ENCODE measurements at places on chromosomes 6 and 20.

DNA sequence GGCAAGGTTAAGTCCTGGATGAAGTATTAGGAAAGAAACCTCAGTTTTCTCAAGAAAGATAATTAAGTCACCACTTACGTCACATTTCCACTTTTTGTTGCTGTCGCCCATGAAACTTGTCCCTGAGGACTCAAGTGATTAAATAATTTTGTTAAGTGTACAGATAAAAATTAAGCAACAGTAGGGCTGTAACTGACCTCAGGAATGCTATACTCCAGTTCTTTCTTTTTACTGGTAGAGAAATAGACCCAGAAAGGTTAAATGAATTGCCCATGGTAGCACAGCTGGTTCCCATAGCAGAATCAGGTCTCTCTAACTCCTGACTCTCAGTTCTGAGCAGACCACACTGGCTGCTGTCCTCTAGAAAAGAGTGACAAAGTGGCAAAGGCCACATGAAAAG lies 54.5 kb downstream of the CLIC5 start:
- no peak overlapping the region for H3K27ac ChIP-seq
- no peaks in the 10 kb centered on the region for H3K36me3 ChIP-seq
- no peak for DNase-seq

- peaks cover 6% of the 10 kb centered on the region for H3K27me3 ChIP-seq
- H3K36me3 ChIP-seq: no peaks in the 10 kb centered on the region
- H3K4me1 ChIP-seq: peaks cover 25% of the 10 kb centered on the region
Observed at GRCh38 chr6:52364480-52365166, 2.7 kb downstream of the PAQR8 start.

DNA sequence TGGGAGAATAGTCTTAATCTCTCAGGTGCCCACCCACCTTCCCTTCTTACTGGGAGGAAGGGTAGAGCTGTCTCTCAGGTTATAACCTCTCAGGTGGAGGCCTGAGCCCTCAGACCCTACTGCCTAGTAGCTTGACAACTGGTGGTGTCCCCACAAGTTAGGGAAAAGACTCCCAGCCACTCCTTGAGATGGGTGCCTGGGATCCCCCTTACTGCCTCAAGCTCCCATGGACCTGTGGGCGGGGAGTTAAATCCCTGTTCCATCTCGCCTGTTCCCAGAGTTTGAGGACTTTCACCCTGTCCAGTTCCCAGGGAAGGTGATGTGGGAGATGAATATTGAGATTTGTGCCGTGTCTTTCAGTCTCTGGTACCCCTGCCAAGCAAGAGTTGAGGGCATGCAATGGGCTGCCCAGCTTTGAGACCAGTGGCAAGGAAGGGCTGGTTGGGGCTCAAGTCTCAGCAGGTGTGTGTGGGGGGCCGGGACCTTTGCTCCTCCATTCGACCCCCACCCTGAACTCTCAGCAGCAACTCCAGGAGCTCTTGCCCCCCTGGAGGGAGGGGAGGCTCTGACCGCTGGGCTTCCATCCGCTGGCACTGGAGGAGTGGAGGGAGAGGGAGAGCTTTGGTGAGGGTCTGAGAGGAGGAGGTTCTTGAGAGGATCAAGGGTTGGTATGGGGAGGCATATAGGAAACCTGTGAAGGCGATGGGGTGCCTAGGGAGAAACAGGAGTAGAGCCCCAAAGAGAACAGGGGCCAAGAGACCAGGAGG lies 1.1 kb upstream of the PBX2 start:
- H3K27me3 ChIP-seq: no peaks in the 10 kb centered on the region
- peak overlapping the region; percentile 89 for H3K27ac ChIP-seq
- H3K36me3 ChIP-seq: peaks cover 21% of the 10 kb centered on the region
- peak overlapping the region; percentile 61 for H3K4me3 ChIP-seq

DNA sequence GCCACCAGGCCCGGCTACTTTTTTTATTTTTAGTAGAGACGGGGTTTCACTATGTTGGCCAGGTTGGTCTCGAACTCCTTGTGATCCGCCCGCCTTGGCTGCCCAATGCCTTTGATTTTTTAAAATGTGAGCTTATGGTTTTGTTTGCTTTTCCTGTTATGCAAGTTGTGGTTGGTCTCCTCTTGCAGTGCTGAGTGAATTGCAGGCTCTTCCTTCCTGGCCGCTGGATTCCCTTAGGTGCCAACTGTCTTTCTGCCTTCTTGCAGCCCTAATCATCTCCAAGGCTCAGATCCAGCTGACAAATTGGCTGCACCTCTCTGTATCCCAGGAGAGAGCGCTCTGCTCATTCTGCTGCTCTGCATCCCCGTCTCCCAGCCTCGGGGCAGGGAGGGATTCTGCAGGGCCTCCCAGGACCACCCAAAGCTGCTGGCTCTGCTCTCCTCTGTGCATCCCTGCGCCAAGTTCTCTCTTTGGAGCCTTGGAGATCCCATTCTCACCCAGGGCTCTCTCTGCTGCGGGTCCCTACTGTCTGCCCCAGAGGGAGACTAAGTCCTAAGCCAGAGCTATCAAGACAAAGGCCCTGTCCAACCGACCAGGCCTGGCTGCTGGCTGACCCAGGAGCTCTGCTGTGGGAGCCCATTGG lies 14.1 kb upstream of the EMILIN3 start:
- no peak overlapping the region for H3K4me3 ChIP-seq
- H3K27me3 ChIP-seq: no peaks in the 10 kb centered on the region
- H3K27ac ChIP-seq: no peak overlapping the region
- no peaks in the 10 kb centered on the region for H3K4me1 ChIP-seq
- H3K36me3 ChIP-seq: no peaks in the 10 kb centered on the region

- H3K4me3 ChIP-seq: no peak overlapping the region
- DNase-seq: no peak
- peaks cover 21% of the 10 kb centered on the region for H3K36me3 ChIP-seq
- H3K4me1 ChIP-seq: peaks cover 6% of the 10 kb centered on the region
Observed at GRCh38 chr6:36142971-36143838, 12.9 kb downstream of the MAPK13 start.
